ENCODE measurements at places on chromosomes 1 and 21.

DNA sequence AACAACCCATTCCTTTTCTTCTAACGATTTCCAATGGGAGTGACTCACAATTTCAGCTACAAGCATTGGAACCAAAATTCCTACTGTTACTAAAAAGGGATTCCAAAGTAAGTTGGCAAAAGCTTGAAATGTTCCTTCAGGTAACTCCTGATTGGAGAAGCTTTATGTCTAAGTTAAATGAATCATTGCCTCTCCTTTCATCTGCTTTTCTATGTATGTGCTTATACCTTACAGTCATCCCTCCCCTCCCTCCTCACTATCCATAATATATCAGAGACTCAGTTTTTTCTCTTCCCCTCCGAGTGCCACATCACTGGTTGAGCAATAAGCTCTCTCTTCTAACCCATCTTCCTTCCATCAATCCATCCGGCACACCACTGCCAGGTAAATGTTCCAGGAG, 86.8 kb downstream of the TIAM1 start:
- DNase-seq: no peak

GRCh38 chr1:247291161-247291560, 35.3 kb downstream of the VN1R5 start:
- no peak for DNase-seq

- DNase-seq: no peak
These were observed 6.6 kb downstream of the PEX10 start for GRCh38 chr1:2405588-2406295.

- no peak for DNase-seq
These were observed 31.5 kb downstream of the JAK1 start for GRCh38 chr1:64934878-64935275.

DNA sequence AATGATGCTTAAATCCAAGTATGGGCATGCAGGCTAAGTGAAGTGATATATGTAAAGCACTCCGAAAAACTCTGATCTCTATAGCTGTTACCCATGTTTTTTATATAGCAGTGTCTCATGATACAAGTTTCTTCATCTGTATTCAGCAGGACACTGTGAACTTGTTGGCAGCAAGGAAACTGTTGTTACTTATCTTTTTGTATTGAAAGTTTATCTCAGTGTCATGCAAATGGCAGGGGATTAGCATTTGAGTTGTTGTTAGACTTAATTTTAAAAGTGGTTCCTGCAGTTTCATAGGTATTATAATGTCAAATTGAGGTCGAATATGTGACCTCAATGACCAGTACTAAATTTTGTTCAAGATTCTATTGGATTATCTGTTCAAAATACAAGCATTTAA, 47.9 kb downstream of the NCAM2 start:
- no peak for DNase-seq

- no peak for DNase-seq
These were observed 132.6 kb downstream of the DHRS3 start for GRCh38 chr1:12485231-12486058.

DNA sequence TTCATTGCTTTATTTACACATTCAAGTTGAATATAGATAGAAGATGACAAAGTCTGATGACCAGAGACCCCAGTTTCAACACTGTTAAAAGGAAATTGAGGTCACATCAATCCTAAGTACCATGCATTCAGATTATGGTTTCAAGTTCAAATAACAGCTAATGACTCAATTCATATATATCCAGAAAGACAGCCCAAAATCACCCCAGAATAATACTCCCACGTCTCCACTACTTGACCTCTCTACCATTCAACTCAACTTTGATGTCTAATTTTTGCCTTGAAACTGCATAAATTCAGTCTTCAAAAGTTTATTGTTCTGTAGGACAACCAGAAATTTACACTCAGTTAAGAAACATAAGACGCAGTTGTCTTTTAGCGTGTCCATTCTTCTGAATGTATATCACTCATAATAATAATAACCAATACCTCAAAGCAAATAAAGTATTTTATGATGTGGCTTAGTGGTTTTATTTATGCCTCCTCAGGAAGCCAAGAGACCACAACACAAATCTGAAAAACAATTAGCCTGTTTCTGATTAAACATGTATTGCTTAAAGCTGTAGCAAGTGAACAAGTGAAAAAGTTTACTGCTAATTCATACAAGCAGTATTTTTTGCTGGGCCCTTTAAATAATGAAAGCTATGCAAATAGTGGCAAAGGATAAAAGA, 569.0 kb downstream of the LTN1 start:
- no peak for DNase-seq

- DNase-seq: no peak
These were observed 35.3 kb upstream of the BCAR3 start for GRCh38 chr1:93716941-93717368.

DNA sequence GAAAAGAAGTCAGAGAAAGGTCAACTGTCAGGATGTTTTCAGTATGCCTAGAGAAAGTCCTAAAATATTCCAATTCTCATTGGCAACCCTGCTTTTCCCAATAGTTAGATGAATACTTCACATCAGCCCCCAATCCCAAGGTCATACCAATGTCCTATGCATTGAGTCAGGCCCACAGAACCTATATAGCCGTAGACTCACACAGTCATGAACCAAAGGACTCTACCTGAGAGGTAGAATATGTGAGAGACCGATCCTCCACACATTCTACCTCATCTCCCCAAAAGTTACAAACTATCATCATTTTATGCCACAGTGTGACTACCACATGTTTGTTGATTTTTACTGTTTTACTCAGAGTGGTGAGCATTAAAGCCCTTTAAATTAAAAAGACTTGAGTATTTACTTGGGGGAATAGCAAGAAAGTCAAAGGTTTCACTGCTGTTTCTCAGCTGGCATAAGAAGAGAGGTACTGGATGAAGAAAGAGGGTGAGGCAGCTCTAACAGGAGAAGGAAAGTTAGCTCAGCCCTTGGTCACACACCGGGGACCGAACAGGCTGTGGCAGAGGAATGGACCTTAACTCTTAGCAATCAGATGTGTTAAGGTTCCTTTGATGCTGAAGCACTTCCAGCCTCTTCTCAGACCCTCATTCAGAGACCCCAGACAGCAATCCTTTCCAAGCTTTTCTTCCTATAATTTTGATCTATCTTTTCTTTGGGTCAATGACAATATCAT, 937 bp downstream of the CD48 start:
- DNase-seq: no peak

GRCh38 chr1:90339811-90340210, 344.9 kb downstream of the ZNF326 start:
- no peak for DNase-seq

DNA sequence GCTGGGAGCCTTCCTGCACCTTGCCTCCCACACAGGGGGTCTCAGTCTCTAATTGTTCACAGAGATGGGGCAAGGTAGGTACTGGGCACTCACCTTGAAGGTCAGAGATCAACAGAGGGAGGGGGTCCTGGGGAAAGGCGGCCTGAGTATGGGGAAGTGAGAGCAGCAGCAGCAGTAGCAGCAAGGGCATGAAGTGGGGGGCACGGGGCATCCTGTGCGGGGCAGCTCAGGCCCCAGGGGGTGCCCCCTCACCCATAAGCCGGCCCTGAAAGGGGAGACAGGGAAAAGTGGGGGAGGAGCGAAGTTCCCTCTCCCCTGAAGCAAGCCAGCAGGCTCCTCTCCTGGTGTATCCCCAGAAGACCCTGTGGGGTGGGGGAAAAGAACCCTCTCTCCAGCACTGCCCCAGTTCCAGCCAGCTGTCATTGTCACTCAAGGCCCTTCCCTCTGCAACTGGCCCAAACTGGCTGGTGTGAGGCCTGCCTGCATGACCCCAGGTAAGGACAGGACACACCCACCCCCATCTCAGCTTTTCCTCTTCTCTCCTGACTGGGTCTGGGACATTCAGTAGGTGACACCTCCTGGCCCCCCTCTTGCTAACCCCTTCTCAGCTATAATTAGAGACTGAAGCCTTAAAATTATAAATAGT, 3.9 kb downstream of the SEMA6C start:
- DNase-seq: no peak

DNA sequence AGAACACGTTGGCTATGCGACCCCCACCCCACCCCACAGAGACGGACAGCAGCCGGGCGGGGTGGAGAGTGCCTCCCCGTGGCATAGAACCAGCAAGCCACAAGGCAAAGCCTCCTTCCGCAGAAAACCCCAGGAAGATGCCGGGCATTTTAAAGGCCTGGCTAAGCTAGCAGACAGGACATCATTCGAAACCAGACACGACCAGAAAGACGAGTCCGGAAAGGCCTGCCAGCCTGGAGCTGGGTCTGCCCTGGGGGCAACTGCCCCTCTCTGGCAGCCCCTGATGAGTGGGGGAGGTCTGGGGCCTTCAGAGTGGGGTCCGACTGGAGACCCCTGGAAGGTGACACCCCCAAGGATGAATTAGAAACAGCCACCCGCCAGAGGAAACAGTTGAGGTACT, 8.5 kb downstream of the FTCD start:
- DNase-seq: no peak

DNA sequence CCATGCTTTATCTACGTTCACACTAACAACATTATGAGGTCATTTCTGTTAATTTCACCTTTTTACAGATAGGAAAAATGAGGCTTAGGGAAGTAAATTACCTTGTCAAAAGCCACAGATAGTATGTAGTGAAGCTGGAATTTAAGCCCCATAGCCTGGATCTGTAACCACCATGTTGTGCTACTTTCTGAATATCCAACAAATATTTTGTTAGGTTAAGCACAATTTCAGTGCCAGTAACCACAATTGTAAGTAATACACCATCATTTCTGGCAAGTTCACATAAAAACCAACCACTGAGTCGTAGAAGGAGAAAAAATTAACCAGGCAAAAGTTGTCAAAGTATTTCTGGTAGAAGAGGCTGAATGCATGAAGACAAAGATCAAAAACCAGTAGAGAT, 593.1 kb upstream of the CAMK1G start:
- DNase-seq: no peak

GRCh38 chr1:51526248-51526647, 7.2 kb upstream of the EPS15 start:
- no peak for DNase-seq

GRCh38 chr1:241747992-241748391, 95.9 kb downstream of the WDR64 start:
- no peak for DNase-seq

DNA sequence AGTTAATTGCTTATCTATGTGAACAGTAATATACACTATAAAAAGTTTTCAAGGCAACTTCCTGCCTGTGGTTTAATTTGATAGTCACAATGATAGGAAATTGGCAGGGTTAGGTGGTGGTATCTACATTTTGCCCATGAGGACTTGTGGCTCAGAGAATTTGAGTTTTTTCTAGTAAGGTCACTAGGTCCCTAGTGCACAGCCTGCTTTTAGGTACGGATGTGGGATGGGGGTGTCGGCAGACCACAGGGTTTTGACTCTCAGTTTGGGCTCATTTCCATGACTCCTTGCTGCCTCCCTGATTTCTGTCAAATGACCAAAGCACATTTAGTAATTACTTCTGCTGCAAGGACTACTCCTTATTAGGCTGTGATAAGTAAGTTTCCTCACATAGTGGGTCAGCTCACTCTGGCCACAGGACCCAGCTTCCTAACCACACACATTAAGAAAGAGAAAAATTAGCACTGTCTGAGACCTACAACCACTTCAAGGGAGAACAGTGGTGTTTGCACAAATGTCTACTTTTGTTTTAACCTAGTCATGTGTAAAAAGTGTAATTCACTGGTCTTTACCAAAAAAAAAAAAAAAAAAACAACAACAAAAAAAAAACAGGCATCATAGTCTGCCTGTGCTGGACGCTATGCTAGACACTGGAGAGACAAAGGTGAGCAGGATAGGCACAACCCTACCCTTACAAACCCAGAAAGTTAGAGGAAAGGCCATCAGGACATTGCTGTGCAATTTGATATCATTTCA, 43.7 kb downstream of the MRPL39 start:
- no peak for DNase-seq

GRCh38 chr1:117818456-117818855, 111.0 kb downstream of the GDAP2 start:
- no peak for DNase-seq

- no peak for DNase-seq
These were observed 121.8 kb downstream of the NTNG1 start for GRCh38 chr1:107262467-107263286.

DNA sequence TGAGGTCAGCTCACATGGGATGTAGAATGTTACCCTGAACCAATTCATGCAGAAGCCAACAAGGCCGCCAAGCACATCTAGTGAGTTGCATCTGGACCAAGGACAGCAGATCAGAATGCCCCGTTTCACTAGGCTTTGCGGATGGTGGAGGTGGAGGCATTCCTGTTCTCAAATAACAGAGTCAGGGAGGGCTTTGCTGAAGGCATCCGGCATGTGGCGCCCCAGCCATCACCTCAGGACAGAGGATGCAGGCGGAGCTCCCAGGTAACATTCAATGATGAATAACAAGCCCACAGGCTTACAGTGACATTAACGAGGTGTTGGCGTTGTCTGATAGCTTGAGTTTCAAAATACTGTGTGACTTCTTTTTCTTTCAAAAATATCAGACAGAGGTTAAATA, 476.2 kb downstream of the CAMTA1 start:
- no peak for DNase-seq

- no peak for DNase-seq
These were observed 68.4 kb upstream of the ABCG1 start for GRCh38 chr21:42150474-42151085.

GRCh38 chr1:55338448-55338820, 123.3 kb upstream of the USP24 start:
- DNase-seq: no peak

GRCh38 chr1:107804134-107804533, 160.8 kb downstream of the VAV3 start:
- no peak for DNase-seq

- no peak for DNase-seq
These were observed 182.9 kb downstream of the CDC7 start for GRCh38 chr1:91683598-91683951.

DNA sequence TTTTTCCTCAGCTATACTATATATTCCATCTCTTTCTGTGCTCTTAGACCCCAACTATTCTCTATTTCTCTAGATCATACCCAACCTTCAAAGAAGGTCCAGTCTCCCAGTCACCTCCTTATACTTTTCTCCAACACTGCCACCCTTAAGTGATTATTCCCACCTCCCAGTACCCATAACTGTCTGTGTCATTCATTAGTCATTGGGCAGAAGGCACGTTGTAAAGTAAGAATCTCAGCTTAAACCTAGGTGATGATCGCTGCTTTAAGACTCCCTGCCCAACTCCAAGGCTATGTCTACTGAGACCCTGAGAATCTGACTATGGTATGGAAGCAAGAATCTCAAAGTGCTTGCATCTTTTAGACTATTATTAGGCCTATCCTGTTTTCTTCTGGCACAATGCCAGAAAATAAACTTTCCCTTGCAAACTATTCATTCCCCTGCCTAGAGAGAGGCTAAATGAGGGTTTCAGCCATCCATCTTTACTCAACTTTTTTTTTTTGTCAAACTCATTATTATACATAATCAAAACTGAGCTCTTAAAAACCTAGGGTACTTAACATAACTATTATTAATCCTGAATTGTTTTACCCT, 174.3 kb upstream of the DPT start:
- no peak for DNase-seq

GRCh38 chr1:3051270-3052268, 17.4 kb upstream of the PRDM16 start:
- no peak for DNase-seq

Data from HuH-7 (cell line).